Stimulated activated CD4-positive, alpha-beta T cell treated with anti-CD3 and anti-CD28 coated beads, Interleukin-1b, Interleukin-23, amount 100 ng/mL, for 1 hour (primary cell): ENCODE measurements at places on chromosomes 13 and 19.

DNA sequence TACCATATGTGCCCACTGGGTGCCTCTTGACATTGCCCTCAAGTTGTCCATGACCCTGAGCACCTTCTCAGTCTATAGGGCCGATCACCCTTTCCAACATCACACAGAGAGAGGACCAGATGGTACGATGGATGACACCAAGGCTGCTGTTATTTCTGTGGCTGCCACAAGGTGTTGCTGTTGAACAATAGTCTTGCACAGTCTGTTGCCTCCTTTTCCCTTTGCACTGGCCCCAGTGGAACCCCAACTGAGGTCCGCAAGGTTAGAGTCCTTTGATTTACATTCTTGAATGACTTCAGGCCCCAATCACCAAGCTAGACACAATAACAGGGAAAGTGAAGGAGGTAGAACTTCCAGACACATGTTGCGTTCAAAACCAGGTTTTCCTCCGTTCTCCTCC lies 52.0 kb downstream of the TINCR start:
- DNase-seq, result no peak

DNA sequence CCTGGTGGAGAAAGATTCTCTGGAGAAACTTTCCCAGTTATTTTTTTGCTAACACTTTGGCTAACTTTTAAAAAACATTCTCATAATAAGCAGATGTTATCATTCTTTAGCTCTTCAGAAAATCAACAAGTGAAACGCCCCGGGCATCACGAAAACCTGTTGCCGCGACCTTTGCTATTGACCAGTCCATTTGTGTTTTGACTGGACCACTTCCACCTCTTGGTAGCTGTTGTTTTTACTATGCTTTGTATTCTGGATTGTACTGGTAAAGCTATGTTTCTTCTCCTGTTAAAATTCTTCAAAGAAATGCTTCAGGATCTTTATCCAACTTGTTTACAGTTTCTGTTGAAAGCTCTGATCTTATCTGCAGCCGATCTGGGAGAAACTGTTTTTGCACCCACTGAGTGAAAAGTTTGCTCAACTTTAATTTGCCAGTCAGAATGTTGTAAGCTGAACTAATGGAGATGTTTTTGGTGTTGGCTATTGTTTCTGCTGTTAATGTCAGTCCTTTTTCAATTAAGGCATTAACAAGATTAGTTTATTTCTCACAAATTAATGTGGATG lies 23.3 kb downstream of the UFM1 start:
- DNase-seq, result no peak

DNA sequence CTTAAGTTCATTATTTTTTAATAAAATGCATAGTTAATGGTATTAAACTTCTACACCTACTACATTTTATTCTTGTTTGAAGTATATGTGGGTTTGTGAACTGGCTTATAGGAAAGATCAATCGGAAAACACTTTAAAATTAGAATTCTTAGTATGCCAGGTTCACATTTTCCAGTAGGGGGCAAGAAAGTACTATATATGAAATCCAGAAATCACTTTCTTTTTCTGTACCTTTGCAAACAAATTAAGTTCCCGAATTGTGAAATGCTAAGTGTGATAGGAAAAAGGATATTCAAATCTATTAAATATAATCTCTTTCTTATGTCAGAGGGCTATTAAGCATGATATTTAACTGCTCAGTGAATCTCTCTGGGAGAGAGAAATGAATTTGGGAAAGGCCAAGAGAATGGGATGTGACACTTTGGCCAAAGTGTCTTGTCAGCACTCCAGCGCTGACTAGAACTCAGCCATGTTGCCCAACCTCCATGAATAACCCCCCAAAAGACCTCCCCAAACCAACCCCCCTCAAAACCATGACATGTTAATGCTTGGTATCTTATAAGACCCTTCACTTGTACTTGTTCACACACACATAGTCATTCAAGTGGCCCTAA lies 122.6 kb upstream of the SLC10A2 start:
- no peak for DNase-seq

DNA sequence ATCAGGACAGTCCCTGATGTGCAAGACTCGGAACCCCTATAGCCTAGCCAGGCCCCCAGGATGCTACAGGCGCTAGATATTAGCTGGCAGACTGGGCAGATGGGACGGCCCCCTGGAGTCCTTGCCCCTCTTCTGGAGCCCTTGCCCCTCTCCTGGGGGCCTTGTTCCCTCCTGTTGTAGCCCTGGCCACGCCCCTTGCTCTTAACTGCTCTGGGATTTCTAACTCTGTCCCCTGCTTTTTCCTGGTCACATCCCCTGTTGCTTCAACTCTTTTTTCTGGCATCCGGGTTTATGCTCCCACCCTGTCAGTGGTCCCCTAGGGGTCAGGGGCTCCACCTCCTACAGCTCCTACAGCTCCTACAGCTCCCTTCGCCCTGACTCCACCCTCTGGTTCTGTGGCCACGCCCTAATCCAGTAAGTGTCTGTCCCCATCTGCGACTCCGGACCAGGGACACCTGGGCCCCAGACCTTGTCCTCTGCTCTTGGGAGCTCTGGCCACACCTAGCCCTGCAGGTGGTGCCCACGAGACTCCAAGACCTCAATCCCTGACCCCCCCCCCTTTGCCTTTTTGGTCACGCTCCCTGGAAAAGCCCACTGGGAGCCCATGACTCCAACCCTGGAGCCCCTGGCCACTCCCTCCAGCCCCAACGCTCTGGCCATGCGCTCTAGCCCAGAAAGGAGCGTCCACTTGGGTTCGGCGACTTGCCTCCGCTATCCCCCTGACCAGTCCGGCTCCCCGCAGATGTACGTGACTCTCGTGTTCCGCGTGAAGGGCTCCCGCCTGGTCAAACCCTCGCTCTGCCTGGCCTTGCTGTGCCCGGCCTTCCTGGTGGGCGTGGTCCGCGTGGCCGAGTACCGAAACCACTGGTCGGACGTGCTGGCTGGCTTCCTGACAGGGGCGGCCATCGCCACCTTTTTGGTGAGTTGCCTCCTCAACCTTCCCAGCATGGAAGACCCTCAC lies 6.8 kb downstream of the PLPPR2 start:
- DNase-seq, result no peak

DNA sequence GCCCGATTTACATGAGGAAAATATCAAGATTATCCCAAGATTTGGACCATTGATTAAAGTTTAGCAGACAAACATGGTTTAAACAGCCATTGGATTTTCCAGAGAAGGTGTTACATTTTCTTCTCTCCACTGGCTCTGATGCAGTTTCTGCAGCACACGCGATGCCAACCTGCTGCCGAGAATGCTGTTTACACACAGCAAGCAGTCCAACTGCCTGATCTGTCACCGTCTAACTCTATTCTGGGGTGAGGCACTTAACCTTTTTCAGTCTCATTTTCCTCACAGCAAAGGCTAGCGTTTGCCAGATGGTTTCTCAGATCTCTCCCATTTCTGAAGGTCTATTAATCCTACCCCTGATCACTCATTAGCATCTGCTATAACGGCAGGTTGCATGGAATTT lies 763.5 kb upstream of the GPC6 start:
- DNase-seq, result no peak

DNA sequence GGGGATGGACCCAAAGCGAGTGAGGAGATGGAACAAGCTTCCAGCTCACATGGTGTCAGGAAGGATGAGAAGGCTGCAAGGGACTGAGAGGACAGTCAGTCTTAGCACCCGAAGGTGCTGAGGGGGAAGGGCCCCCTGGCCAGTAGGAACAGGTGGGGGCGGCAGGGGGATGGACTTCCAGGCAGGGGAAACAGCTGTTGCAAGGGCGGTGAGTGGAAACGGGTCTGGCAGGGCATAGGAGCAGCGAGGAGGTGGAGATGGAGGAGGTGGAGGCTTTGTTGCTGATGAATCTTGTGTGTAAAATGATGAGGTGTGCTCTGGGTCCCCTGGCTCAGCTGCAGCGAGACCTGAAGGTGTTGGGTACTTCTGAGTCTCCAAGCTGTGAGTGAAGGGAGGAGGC lies 1.2 kb downstream of the MAP1S start:
- no peak for DNase-seq

- no peak for DNase-seq
Measured at GRCh38 chr13:113598481-113598880, 13.9 kb downstream of the TFDP1 start.
